ENCODE measurements at places on chromosomes 6 and 20.

- H3K4me3 ChIP-seq: no peak overlapping the region
- no peak overlapping the region for H3K27ac ChIP-seq
- H3K4me1 ChIP-seq: peaks cover 3% of the 10 kb centered on the region
- H3K36me3 ChIP-seq: no peaks in the 10 kb centered on the region
- H3K27me3 ChIP-seq: no peaks in the 10 kb centered on the region
These were observed 467.4 kb upstream of the CITED2 start for GRCh38 chr6:139841794-139842215.

DNA sequence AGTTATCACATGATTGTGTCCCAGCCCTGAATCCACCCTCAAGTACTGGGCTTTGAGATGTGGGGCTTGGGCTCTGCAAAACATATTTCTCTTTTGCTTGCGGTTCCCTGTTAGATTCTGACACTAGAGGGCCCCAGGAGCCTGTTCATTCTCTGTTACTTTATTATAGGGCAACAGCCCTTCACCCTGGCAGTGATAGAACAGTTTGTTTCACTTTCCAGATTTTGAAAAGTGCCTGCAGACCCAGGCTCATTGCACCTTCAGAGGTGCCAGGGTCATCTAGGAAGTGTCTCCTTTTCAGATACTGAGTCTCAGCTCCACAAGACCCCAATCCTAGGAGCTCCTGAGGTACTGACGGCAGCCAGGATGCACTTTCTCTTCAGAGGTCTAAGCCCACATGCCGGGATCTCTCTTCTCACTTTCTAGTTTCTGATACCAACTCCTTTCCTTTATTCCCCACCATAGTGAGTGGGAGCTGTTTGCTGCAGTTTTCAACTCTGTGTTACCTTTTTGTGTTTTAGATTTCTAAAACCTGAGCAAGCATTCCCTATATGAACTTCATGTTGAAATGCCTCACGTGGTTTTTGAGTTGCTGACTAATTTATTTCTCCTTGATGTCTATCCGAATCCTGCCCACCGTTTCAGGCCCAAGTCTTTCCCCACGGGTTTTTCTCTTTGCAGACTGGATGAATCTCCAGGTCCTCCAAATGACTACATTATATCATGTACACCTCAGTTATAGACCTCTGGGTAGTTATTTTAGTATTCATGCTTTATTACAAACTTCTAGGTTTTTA, 10.9 kb downstream of the ABT1 start:
- H3K27me3 ChIP-seq: peaks cover 85% of the 10 kb centered on the region
- no peak overlapping the region for H3K4me3 ChIP-seq
- H3K36me3 ChIP-seq: no peaks in the 10 kb centered on the region
- DNase-seq: peak; percentile 82
- H3K27ac ChIP-seq: no peak overlapping the region

- H3K4me3 ChIP-seq: no peak overlapping the region
- H3K27ac ChIP-seq: no peak overlapping the region
- H3K27me3 ChIP-seq: no peaks in the 10 kb centered on the region
These were observed 42.8 kb downstream of the MYH7B start for GRCh38 chr20:34998331-34998950.

GRCh38 chr6:34929241-34929978, 40.4 kb downstream of the ANKS1A start:
- no peak overlapping the region for H3K27ac ChIP-seq
- peaks cover 11% of the 10 kb centered on the region for H3K4me1 ChIP-seq

GRCh38 chr20:33372993-33373441, 28.3 kb downstream of the CDK5RAP1 start:
- H3K27ac ChIP-seq: no peak overlapping the region
- no peak overlapping the region for H3K4me3 ChIP-seq
- no peak for DNase-seq
- H3K27me3 ChIP-seq: no peaks in the 10 kb centered on the region
- no peaks in the 10 kb centered on the region for H3K4me1 ChIP-seq

- no peaks in the 10 kb centered on the region for H3K4me1 ChIP-seq
- no peak within 1 kb of the TSS for H3K27ac ChIP-seq
- no peaks in the 10 kb centered on the region for H3K27me3 ChIP-seq
These were observed at the start of gene DDX43 for GRCh38 chr6:73394577-73395354. Gene DDX43, plus strand, starts transcription at chr6:73394828. Its CDS starts 78 bp downstream, at chr6:73394906.

DNA sequence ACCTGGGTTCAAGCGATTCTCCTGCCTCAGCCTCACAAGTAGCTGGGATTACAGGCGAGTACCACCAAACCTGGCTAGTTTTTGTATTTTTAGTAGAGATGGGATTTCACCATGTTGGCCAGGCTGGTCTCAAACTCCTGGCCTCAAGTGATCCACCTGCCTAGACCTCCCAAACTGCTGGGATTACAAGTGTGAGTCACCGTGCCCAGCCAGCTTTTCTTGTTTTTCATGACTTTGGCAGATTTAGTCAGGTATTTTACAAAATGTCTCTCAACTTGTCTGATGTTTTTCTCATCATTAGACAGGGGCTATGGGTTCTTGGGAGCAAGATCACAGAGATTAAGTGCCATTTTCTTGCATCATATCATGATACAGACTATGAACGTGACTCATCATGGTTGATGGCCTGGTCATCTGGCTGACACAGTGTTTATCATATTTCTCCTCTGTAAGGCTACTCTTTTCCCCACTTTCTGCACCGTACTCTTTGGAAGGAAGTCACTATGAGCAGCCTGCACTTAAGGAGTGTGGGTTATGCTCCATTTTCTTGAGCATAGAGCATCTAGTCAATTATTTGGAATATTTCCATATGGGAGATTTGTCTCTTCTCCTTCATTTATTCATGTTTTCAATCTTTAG, 67.8 kb downstream of the RNF182 start:
- H3K27ac ChIP-seq: no peak overlapping the region
- H3K4me3 ChIP-seq: no peak overlapping the region
- no peaks in the 10 kb centered on the region for H3K27me3 ChIP-seq

DNA sequence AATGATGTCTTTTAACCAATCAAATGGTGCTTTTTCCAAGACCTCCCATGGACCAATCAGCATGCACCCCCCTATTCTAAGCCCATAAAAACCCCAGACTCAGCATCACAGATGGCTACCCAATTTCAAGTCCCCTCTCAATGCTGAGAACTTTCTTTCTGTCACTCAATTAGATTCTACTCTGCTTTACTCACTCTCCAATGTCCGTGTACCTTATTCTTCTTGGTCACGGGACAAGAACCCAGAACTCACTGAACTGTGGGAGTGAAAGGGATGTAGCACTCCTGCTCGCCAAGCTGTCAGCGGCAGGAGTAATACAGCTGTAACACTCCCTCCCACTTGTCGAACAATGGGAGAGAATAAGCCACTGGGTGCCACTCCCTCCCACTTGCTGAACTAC, 20.8 kb upstream of the MAP7 start:
- H3K4me3 ChIP-seq: peak overlapping the region; percentile 56
- DNase-seq: no peak
- no peaks in the 10 kb centered on the region for H3K27me3 ChIP-seq
- no peaks in the 10 kb centered on the region for H3K4me1 ChIP-seq
- no peaks in the 10 kb centered on the region for H3K36me3 ChIP-seq
- no peak overlapping the region for H3K27ac ChIP-seq
